Hematopoietic multipotent progenitor cell treated with erythropoietin and hydrocortisone succinate and interleukin-3 and kit ligand, for 17 days (in vitro differentiated cells): ENCODE measurements at places on chromosomes 6 and 20.

DNA sequence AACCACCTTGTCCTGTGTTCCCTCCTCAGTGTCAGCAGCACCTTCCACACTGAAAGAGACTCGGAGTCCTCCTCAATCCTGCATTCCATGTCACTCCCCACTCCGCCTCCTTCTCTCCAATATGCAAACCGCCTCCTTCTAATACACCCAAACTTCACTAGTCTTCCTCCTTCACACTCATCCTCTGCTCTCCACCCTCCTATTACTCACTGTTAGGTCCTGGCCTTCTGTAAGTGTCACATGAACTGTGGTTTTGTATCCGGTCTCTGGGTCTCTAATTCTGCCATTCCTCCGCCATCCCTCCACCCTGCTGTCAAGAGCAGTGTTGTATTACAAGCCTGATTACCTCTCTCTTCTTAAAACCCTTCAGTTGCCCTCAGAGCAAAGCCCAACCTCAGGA lies 200.5 kb upstream of the CDYL start:
- DNase-seq: no peak

GRCh38 chr20:48403167-48403761 lies 424.5 kb downstream of the PREX1 start:
- no peak for DNase-seq

- no peak for DNase-seq
Measured at GRCh38 chr6:13539572-13539971, 34.8 kb upstream of the SIRT5 start.

DNA sequence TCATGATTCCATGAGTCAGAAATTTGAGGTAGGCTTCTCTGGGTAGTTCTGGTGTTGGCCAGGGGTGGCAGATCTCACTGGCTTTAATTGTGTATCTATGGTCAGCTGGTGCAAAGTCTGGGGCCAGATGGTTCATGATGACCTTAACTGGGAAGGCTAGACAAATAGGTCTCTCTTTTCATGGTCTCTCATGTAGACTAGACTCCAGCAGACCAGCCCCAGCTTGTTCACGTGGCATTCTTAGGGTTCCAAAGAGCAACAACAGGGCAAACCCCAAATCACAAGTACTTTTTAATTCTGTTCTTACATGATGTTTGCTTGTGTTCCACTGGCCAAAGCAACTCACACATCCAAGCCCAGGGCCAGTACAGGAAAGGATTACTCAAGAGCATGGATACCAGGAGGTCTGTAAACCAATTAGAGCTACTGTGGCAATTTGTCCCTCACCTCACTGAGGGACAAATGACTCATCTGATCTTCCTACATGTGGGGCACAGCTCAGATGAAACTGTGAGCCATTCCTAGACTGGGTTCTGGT lies 79.5 kb upstream of the PBOV1 start:
- DNase-seq: no peak

GRCh38 chr20:43821795-43822194 lies 92.9 kb upstream of the TOX2 start:
- DNase-seq: no peak

GRCh38 chr6:56852260-56853010 lies 102.5 kb upstream of the BEND6 start:
- DNase-seq: no peak
